ENCODE measurements at places on chromosomes 2 and 18.

DNA sequence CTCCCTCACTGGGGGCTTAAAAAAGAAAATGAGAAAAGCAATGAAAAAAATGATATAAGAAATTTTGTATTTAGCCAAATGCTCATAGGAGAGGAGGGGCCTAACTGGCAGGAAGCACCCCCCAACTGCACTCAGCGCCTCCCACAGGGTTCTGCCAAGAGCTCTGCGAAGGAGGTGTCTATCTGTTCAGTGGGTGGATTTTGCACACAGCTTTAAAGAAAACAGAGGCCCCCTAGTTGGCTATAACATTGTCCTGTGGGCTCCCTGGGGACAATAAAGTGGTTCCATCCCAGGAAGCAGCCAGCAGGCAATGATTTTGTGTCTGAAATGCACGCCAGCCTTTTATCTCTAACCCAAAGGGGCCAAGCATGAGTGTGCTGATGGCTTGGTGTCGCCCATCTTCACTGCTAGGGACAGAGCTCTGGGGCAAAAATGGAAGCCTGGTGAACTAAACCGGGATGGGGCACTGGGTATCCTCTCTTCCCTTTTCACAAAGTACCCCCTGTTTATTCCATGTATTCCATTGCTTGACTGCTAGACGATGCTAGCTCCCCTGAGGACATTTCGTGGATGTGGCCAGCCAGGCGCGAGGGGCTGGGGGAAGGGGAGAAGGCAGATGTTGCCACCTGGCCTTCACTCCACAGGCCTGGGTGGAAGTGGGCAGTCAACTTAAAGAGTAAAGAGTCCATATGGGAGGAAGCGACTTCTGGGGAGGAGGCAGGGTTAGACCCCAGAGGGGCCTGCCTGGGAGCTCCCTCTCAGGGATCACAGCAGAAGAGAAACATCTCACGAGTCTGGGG, 205.7 kb downstream of the CYP26B1 start:
- no peak for DNase-seq

GRCh38 chr2:206804326-206804725, 38.9 kb downstream of the FASTKD2 start:
- DNase-seq: no peak

DNA sequence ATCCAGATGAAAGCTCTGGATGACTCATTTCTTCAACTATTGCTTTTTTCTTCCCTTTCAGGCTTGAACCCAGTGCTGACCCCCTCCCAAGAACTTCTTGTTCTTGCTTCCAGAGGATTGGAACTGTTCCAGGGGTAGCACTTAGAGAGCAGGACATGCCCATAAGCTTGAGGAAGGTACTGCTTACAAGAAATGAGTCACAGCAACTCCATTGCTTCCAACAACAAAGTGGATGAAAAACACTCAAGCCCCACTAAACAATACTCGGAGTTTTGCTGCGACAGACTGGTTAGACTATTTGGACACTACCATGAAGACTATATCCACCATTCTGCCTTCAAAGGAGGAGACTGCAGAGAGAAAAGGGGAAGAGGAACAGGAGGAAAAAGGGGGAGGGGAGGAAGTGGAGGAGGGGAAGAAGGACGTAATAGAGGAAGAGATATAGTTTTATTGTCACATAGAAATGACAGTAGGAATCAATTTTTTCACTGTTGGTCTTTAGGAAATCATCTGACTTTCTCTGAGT, 1.6 kb upstream of the EPC2 start:
- no peak for DNase-seq

DNA sequence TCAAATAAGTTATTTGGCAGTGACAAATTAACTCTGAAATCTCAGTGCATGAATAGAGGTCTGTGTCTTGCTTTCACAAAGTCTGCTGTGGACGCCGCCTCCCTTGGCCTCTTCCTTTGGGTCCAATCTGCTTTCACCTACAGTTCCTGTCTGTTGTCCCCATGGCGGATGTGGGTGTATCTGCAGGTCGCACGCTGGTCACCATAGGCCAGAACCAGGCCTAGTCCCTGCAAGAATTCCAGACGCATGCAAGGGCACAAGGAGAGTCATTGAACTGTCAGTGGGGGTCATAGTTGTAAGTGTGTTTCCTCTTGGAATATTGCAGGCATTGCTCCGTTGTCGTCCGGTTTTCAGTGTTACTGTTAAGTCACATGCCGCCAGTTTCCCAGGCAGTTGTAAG, 7.4 kb downstream of the SOCS6 start:
- no peak for DNase-seq

- no peak for DNase-seq
Observed at GRCh38 chr2:192150166-192150565, 44.6 kb downstream of the TMEFF2 start.
